Stimulated activated CD8-positive, alpha-beta memory T cell treated with anti-CD3 and anti-CD28 coated beads, Interleukin-4, amount 100 ng/mL, for 1 hour (primary cell): ENCODE measurements at places on chromosomes 7 and 10.

- no peak for DNase-seq
Measured at GRCh38 chr10:71597821-71598498, 121.6 kb downstream of the C10orf105 start.

DNA sequence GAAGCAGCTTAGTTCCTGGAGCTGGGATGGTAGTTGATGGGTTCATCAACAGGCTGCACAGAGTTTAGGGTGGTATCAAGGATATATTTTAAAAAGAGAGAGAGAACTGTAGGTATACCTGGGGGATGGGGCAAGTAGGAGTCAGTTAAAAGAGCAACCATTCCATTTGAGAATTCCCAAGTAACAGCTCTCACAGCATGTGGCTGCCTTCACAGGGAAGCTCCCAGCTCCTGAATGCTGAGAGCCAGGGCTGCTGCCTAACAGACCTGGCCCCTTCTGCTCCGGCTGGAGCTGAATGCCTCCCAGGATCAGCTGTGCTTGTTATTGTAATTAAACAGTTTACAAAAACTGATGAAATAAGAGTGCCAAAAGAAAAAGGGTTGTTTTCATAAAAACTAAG, 58.8 kb upstream of the GPR26 start:
- DNase-seq, result no peak

- DNase-seq, result no peak
Measured at GRCh38 chr7:157923903-157924630, 587.3 kb downstream of the DNAJB6 start.

GRCh38 chr7:31699050-31699449, 12.0 kb downstream of the PPP1R17 start:
- DNase-seq, result no peak

GRCh38 chr7:20064974-20065862, 152.0 kb downstream of the MACC1 start:
- no peak for DNase-seq

GRCh38 chr7:35894721-35895120, 93.9 kb downstream of the SEPTIN7 start:
- no peak for DNase-seq

- no peak for DNase-seq
Measured at GRCh38 chr7:18778594-18778993, 283.0 kb downstream of the HDAC9 start.

- no peak for DNase-seq
Measured at GRCh38 chr7:50227726-50228125, 76.8 kb upstream of the IKZF1 start.

GRCh38 chr10:28922127-28922526, 244.8 kb downstream of the BAMBI start:
- no peak for DNase-seq

DNA sequence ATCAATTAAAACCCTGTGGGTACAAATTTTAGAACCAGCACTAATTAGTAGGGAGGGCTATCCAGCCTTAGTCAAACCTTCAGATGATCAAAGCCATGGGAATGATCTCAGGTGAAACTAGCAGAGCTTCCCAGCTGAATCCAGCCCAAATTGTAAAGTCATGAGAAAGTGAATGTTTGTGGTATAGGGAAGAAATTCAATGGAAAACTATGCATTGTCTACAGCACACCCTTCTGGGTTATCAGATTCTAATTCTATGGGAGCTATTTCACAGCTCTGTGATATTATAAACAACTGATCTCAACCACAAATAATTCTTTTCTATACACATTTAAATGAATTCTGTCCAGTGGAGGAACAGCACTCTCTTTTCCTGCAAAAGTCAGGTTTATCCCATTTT, 24.6 kb upstream of the BMPER start:
- no peak for DNase-seq

DNA sequence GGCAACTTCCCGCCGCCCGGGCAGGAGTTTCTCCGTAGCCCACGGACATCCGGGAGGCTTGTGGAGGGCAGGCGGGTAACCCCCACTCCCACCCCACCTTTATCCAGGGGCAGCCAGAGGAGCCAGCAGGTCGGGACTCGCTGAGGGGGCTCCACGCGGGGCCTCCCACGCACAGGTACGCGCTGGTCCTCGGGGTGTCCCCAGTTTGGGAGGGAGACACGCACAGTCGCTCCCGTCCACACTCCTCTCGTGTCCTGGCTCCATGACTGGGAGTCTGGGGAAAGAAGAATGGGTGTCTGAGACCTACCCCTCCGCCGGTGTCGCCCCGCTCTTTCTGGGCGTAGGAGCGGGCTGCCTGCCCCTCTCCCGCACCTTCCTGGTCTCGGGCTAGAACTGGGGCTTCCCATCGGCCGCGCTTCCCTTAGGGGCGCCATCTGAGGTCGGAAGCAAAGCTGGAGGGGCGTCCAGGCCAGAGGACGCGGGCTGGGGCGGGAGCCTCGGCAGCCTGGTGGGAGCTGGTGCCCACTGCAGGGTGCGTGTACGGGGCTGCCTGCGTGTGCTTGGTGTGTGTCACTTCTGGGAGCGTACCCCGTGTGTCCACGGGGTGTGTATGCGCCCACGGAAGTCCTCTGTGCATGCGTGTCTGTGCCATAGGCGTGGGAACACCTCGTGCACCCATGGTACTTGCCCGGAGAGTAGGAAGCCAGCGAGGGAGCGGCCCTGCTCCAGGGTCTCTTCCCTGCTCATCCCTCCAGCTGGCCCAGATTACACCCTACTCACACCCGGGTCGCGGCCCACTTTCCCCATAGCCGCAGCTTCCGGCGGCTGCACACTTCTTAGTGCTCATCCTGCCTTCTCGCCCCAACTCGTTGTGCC, 73.0 kb upstream of the LEP start:
- no peak for DNase-seq

- no peak for DNase-seq
Measured at GRCh38 chr10:94878649-94879048, 59.8 kb upstream of the CYP2C9 start.

DNA sequence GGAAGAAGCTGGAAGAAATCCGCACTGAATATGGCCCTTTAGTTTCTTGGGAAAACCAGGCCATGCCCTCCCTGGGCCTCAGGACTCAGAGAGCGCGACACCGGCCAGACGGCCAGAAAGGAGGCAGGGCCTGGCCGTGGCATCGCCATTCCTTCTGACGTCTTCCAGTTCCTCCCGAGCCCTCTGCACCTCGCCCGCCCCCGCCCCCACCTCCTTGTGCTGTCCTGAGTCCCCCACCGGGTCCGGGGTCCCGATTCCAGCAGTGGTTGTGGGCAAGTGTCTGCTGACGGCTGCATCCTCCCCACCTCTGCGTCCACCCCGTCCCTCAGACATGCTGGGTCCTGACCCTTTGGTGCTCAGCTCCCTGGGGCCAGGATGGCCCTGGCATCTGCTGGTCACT, 312.1 kb upstream of the SHH start:
- DNase-seq, result no peak

- no peak for DNase-seq
Measured at GRCh38 chr7:16606704-16607103, 38.9 kb downstream of the ANKMY2 start.

- DNase-seq, result no peak
Measured at GRCh38 chr7:122310119-122311021, 5.8 kb upstream of the FEZF1 start.

DNA sequence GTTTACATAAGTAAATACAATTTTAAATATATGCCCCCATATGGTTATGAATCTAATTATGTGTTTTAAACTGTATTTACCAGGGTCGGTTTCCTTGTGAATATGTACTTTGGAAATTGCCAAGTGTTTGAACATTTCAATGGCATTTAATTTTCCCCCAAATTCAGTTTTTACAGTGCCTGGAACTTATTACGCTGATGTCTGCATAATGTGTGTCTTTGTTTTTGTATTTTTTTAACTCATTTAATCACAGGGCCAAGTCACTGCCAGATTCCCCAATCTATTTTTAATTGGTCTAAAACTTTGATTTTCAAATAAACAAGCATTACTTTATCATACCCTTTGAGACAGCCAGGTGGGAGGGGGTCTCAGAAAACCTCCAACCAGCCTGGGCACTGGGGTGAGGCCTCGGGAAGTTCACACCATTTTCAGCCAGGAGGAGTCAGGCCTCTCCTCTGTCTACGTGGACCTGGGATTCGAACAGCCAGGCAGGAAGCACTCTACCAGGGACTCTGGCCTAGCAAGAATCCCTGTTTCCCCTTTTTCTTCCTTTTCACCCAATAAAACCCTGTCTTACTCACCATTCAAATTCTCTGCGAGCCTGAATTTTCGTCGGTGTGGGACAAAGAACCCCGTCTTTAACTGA, 151.5 kb upstream of the COL1A2 start:
- DNase-seq, result no peak

- no peak for DNase-seq
Measured at GRCh38 chr10:73084209-73084608, 12.5 kb downstream of the P4HA1 start.

DNA sequence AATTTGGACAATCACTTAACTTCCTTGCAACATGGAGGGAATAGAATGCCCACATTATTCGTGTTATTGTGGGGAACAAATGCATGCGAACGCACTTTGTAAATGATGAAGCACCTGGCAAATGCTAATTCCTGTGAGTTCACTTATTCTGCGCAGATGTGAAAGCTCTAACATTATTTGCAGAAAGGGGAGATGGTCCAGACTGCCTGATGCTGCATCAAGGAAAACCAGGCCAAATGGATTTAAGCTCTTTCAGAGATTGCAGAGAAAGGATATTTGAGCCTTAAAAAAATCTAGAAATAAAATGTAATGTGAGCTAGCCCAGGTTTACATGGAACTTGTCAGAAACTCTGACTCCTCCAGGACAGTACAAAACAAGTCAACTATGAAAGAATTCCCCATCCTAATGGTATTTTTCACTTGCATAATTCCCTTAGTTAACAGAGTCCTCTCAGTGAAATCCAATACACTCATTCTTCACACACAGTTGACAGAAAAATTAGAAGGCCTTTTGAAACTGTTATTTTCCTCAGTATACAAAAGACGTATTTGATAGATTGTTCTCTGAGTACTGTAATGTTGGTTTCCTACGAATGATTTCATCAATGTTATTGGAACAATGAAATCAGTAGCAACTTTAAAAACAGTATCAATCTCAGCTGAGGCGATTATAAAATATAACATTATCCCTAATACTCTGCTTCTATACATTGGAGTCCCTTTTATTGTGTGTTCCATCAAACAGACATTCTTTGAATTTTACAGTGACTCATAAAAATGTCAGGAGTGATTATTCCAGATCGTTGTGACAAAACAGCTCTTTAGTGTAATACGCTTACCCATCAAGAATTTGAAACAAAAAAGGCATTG, 136.3 kb upstream of the ANK3 start:
- no peak for DNase-seq

GRCh38 chr7:45990276-45990675, 69.2 kb upstream of the IGFBP3 start:
- DNase-seq, result no peak

DNA sequence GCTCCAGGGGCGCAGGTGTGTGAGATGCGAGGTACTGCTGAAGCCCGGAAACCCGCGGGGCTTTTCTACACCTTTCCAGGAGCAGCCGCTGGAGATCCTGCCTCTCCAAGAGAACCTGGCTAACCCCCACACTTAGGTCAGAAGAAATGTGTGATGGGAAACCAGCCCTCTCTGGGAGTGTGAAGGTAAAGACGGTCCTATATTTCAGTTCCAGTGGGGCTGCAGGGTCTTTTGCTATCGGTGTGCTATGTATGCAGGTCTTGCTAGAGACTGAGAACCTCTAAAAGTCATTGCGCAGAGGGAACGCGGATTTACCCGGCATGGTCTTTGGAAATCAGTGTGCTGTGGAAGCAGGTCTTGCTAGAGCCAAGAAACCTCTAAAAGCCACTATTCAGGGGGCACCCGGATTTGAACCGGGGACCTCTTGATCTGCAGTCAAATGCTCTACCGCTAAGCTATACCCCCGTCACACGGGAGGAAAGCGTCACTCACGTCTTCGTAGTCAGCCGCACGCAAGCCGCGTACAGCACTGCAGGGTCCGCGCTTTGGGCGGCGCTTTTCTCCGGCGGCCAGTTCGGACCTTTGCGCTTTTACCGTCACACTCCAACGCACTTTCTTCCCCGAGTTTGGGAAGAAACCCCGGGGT, 46.0 kb downstream of the ZNF777 start:
- peak; percentile 32 for DNase-seq

GRCh38 chr10:108132303-108132702, 967.8 kb upstream of the SORCS1 start:
- DNase-seq, result no peak

GRCh38 chr7:74493295-74493694, 39.6 kb downstream of the GTF2IRD1 start:
- DNase-seq, result no peak

DNA sequence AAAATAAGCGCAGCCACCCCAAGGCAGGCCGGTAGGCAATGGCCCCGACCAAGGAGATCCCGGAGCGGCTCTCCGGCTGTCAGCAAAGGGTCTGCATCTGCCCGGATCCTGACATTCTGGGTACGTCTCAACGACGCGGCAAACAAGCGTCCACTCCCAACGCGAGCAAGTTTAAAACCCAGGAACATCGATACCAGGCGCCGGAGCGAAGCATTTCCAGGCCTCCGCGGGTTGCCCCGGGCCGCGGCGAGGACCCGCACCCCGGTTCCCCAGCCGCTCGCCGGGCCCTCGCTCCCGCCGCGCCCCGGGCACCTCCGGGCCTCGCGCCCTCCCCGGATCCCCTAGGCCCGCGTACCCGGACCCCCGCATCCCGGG, 453 bp downstream of the URGCP start:
- no peak for DNase-seq

DNA sequence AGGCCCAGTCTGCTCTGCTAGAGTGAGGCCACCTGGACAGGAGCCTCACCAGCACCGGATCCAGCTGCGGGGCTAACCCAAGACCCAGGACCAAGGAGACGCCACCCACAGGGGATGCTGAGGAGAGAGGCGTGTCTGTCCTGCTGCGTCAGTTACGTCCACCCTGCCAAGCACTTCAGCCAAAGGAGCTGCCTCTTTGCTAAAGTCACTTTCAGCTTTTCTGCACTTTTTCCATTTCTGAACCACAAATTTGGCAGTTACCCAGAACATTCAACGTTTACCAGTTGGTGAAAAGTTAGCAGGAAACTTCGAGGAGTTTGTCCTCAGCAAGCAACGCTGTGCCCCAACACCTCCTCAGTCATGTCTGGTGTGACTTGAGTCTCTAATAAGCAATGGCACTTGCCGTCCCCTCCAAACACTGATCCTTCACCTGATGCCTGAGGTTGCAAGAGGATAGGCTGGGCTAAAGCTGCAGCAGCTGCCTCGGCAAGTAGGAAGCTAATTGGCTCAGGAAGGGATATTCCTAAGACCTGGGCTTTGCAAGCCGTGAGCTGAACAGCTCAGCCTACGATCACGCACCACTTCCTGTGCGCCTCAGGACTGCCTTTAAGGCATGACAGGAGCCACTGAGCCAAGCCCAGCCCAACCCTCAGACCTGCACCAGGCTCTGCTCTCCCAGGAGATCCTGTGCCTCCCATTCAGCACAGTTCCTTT, 40.1 kb downstream of the KCNH2 start:
- no peak for DNase-seq

GRCh38 chr7:131935180-131935579, 378.8 kb upstream of the PODXL start:
- no peak for DNase-seq

DNA sequence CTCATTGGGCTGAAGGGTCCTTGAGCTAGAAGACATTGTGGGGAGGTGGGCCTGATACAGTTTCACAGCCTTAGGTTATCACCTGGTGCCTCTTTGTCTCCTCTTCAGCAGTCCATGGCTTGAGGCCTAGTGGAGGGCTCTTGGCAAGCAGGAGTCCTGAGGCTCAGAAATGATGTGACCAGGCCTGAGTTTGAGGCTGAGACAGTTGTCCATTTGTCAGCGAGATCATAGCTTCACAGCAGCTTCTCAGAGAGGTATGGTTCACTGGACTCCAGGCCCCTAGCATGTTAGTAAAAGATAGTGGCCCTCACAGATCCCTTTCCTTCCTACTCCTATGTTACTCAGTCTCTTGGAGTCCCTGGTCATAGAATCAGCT, 19.1 kb downstream of the SUFU start:
- no peak for DNase-seq
